Activated CD4-positive, alpha-beta T cell treated with anti-CD3 and anti-CD28 coated beads, Interleukin-2, amount 10 ng/mL, durations not matched to agents 7 days and 5 days (primary cell): ENCODE measurements at places on chromosomes 6 and 20. TPM values are rescaled to one million over a fixed set of nuclear protein-coding genes. Genes with fewer than 3 reads are reported as not detected.
A peak's percentile ranks its signal among the peaks of the same experiment; 100 is the strongest.

DNA sequence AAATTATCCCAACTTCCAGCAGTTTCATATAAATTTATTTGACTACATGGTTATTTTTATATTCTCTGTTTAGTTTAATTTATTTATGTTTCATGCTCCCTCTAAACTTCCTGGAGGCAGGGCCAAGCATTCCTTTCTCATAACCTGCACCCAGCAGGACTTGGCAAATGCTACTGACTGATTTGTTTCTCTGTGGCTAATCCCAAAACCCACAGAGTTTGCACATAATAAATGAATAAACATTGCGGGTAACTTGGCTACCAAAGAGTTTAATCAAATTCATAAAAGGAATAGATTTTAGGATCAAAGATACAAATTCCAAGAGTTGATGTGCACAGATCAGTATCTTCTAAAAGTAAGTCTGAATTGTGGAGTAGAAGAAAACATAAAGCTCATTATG lies 239.5 kb downstream of the SLC35F1 start:
- H3K27ac ChIP-seq = no peak overlapping the region
- H3K4me3 ChIP-seq = no peak overlapping the region
- no peaks in the 10 kb centered on the region for H3K36me3 ChIP-seq
- peaks cover 2% of the 10 kb centered on the region for H3K27me3 ChIP-seq

GRCh38 chr20:1381753-1382591 lies 10.9 kb downstream of the FKBP1A start:
- peaks cover 57% of the 10 kb centered on the region for H3K36me3 ChIP-seq
- H3K27ac ChIP-seq = no peak overlapping the region
- H3K4me1 ChIP-seq = peaks cover 91% of the 10 kb centered on the region
- no peak for DNase-seq
- no peaks in the 10 kb centered on the region for H3K27me3 ChIP-seq

DNA sequence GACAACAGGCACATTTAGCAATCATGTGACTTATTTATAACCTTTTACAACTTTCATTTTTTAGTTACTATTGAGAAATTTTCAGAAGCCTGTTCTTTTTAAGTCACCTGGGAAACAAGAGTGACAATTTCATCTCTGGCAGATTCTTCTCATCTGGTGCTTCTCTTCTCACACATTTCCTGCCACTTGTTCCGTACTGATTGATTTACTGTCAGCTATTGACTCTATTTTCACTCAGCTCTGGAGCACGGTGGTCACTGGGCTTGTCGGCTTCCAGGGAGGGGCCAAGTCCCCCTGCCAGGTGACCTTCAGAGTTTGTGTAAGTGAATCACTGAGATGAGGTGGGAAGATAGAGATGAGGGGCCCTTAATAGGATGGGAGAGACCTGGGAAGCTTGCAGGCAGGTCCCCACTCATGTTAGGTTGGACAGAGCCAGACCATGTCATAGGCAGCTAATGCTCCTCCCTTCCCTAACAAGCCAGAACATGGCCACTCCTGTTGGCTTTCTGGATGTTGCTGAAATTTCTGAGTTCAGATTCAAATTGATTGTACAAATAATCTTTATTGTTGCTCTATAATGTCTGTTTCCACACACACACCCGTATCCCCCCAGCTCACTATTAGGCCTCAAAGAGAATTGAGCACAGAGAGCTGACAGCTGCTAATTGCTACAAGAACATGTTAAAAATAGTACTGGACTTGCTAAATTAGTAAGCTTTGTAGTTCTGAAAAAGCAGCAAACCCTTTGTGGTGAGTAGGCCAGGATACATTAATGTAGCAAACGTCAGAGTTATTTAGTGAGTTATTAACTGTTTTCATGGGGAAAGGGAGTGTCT lies 13.3 kb downstream of the DUSP22 start:
- no peak overlapping the region for H3K4me3 ChIP-seq
- peaks cover 2% of the 10 kb centered on the region for H3K36me3 ChIP-seq
- no peaks in the 10 kb centered on the region for H3K27me3 ChIP-seq
- peaks cover 4% of the 10 kb centered on the region for H3K4me1 ChIP-seq
- DNase-seq = no peak

DNA sequence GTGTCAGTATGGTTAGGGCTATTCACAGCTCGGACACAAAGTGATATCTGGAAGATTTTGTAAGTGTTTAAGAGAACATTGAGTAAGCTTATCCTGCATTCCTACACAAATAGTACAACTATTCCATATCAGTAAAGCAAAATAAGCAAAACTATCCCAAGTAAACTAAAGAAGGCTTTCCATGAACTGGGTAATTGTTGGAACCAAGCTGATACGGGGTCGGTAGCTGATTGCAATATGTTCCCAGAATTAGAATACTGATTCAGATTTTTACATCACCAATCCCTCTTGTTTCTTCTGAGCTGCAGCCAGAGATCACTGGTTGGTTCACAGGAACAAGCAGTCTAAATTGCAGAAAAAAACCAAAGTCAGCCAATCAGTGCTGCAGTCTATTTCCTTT lies 54.1 kb downstream of the CDS2 start:
- H3K27me3 ChIP-seq = no peaks in the 10 kb centered on the region
- H3K4me1 ChIP-seq = peaks cover 4% of the 10 kb centered on the region
- DNase-seq = no peak
- H3K4me3 ChIP-seq = no peak overlapping the region
- H3K36me3 ChIP-seq = peaks cover 31% of the 10 kb centered on the region
- no peak overlapping the region for H3K27ac ChIP-seq

DNA sequence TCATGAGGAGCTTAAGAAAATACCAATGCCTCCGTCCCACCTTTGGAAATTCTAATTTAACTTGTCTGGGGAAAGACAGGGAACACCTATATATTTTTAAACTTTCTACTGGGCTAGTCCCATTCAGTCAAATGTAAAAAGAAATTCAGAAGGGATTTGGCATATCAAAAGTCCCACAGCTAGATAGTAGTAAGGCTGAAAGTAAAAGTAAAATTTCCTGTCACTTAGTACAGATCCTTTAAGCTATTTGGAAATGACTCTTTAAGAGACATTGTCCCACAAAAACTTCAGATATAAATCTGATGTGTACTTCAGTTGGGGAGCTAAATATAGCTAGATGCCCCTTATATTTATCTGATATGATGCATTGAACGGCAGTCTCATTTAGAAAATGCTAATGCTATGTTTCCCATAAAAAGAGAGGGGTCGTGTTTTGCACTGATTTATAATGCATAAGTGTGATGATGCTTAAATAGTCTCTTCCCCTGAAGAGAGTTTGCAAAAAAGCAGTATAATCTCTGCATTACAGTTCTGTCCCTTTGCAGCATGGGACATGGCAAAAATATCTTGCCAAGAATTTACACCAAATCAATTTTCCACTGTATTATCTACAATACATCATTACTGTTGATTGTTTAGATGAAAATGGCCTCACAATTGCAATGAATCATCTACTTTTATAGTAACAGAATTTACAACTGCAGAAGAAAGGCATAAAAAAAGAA lies 860.8 kb upstream of the MAP3K7 start:
- no peak for DNase-seq
- no peaks in the 10 kb centered on the region for H3K4me1 ChIP-seq
- no peak overlapping the region for H3K27ac ChIP-seq
- no peaks in the 10 kb centered on the region for H3K36me3 ChIP-seq
- H3K4me3 ChIP-seq = no peak overlapping the region

DNA sequence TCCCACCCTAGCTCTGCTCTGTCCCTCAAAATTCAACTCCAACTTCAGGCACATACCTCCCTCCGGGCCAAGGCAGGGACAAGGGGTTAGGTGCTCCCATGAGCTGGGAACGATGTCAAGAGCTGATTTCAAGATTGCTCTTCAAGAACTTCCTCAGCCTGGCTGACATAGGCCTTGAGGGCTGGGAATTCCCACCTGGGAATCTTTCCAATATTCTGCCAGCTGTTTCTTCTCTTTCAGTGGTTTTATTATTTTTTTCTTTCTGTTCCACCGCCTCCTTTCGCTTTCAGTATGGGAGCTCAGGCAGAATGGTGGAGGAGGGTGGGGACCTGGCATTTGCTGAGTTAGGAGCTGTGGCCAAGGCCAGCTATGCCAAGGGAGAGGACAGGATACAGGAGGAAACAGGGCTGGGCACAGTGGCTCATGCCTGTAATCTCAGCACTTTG lies 33.7 kb downstream of the SRSF3 start:
- no peaks in the 10 kb centered on the region for H3K36me3 ChIP-seq
- DNase-seq = no peak
- H3K27ac ChIP-seq = peak overlapping the region; percentile 58
- H3K4me3 ChIP-seq = no peak overlapping the region

DNA sequence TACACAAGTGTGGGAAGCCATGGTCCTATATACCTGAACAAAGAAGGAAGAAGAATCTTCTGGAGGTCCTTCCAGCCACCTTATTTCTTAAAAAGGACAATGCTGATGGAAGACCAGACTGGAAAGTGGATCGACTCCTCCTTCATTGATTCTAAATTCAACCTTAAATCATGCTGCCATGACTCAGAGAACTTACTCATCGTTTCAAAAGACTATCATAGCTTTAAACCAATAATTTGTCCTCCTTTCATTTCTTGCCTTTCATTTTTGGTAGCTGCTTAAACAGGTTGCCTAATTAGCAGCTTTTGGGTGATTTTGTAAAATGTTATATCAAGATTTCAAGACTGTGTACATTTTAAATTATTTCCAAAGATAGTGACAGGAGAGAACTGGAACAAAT lies 60.8 kb downstream of the RTN4IP1 start:
- H3K4me1 ChIP-seq = peaks cover 8% of the 10 kb centered on the region
- no peaks in the 10 kb centered on the region for H3K27me3 ChIP-seq
- H3K36me3 ChIP-seq = peaks cover 35% of the 10 kb centered on the region
- DNase-seq = no peak
- H3K4me3 ChIP-seq = no peak overlapping the region
- H3K27ac ChIP-seq = no peak overlapping the region

GRCh38 chr6:133184798-133185372 lies 56.3 kb upstream of the EYA4 start:
- no peak overlapping the region for H3K4me3 ChIP-seq
- no peak for DNase-seq
- no peaks in the 10 kb centered on the region for H3K36me3 ChIP-seq
- H3K27me3 ChIP-seq = peaks cover 2% of the 10 kb centered on the region
- no peak overlapping the region for H3K27ac ChIP-seq

- H3K4me3 ChIP-seq = no peak overlapping the region
- H3K36me3 ChIP-seq = no peaks in the 10 kb centered on the region
- no peaks in the 10 kb centered on the region for H3K4me1 ChIP-seq
- H3K27me3 ChIP-seq = no peaks in the 10 kb centered on the region
- no peak overlapping the region for H3K27ac ChIP-seq
Measured at GRCh38 chr6:23199541-23199940, 630.2 kb downstream of the HDGFL1 start.

- DNase-seq = no peak
- no peaks in the 10 kb centered on the region for H3K4me1 ChIP-seq
- H3K36me3 ChIP-seq = peaks cover 35% of the 10 kb centered on the region
- no peak overlapping the region for H3K4me3 ChIP-seq
- H3K27ac ChIP-seq = peak overlapping the region; percentile 19
- no peaks in the 10 kb centered on the region for H3K27me3 ChIP-seq
Measured at GRCh38 chr6:30922447-30922852, 8.4 kb downstream of the VARS2 start.

DNA sequence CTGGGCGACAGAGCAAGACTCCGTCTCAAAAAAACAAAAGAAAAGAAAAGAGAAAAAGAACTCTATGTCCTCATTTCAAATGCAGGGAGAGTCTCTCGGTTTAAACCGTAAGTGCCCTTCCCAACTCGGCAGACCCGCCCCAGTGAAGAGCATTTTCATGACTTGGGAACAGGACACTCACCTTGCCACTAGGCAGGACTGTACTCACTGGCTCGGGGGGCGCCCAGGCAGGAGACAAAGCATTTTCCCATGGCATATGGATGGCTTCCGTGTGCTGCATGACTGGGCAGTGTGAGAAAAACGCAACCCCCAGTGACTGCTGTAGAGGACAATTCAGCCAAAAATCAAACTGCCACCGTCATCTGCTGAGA lies 23.7 kb upstream of the MRGBP start:
- H3K36me3 ChIP-seq = no peaks in the 10 kb centered on the region
- H3K4me1 ChIP-seq = peaks cover 42% of the 10 kb centered on the region
- peaks cover 1% of the 10 kb centered on the region for H3K27me3 ChIP-seq
- no peak overlapping the region for H3K27ac ChIP-seq
- no peak overlapping the region for H3K4me3 ChIP-seq

The SLC32A1 gene
- total RNA-seq = not detected

The TNFRSF6B gene
- not detected for total RNA-seq

The FAM162B gene
- total RNA-seq = not detected

The COL9A3 gene
- total RNA-seq = not detected

The FAM83C gene
- not detected for total RNA-seq

The LTB gene
- total RNA-seq = 585 TPM
